Placental pericyte (primary cell): ENCODE measurements at places on chromosomes 16 and 17. TPM values are rescaled to one million over a fixed set of nuclear protein-coding genes. Genes with fewer than 3 reads are reported as not detected.

MYH8 gene
- total RNA-seq: not detected in 2 replicates

KRT39 gene
- 0.43 TPM in 1 of 2 replicates, not detected in the other for total RNA-seq

ABCC12 gene
- total RNA-seq: 0.14 TPM in 1 of 2 replicates, not detected in the other

MT1G gene
- not detected in 2 replicates for total RNA-seq

KIFC3 gene
- 157 and 170 TPM in 2 replicates for total RNA-seq

CBFA2T3 gene
- total RNA-seq: not detected in 2 replicates

RNF43 gene
- not detected in 2 replicates for total RNA-seq

EVI2B gene
- 0.66 and 0.86 TPM in 2 replicates for total RNA-seq

MLKL gene
- total RNA-seq: 3.7 and 14.9 TPM in 2 replicates

CACNA1G gene
- total RNA-seq: under 0.01 and 0.14 TPM in 2 replicates

CACNA1H gene
- 0.66 and 2.4 TPM in 2 replicates for total RNA-seq

DHODH gene
- 3.3 and 4.7 TPM in 2 replicates for total RNA-seq

MFAP4 gene
- 4.0 and 64.3 TPM in 2 replicates for total RNA-seq

SSH2 gene
- total RNA-seq: 6.6 and 18.8 TPM in 2 replicates

NT5M gene
- total RNA-seq: 0.29 and 0.44 TPM in 2 replicates

KANSL1 gene
- total RNA-seq: 114 and 149 TPM in 2 replicates
